ENCODE measurements at places on chromosomes 6 and 20.
A peak's percentile ranks its signal among the peaks of the same experiment; 100 is the strongest.

- DNase-seq = no peak
Measured at GRCh38 chr20:1122388-1123315, 4.2 kb downstream of the PSMF1 start.

DNA sequence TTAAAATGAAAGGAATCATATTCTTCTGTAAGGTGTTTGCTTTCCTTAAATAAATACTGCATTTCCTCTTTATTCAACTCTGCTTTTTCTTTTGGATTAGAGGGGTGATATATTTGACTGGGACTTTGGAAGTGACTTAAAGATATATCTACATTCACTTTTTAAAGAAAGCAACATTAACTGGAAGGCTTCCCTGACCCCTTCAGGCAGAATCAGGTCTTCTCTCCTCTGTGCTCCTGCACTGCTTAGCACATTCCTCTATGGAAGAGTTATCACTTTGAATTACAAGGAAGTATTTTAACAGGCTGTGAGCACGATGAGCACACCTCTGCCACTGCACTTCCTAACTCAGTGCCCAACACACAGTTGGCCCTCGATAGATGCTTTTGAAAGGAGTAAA, 59.2 kb upstream of the POU3F2 start:
- no peak for DNase-seq

- DNase-seq = no peak
Measured at GRCh38 chr6:97632341-97632740, 349.3 kb upstream of the MMS22L start.

- no peak for DNase-seq
Measured at GRCh38 chr20:15316556-15316955, 979.1 kb upstream of the FLRT3 start.

- DNase-seq = no peak
Measured at GRCh38 chr20:57379263-57379647, 11.9 kb upstream of the RBM38 start.

DNA sequence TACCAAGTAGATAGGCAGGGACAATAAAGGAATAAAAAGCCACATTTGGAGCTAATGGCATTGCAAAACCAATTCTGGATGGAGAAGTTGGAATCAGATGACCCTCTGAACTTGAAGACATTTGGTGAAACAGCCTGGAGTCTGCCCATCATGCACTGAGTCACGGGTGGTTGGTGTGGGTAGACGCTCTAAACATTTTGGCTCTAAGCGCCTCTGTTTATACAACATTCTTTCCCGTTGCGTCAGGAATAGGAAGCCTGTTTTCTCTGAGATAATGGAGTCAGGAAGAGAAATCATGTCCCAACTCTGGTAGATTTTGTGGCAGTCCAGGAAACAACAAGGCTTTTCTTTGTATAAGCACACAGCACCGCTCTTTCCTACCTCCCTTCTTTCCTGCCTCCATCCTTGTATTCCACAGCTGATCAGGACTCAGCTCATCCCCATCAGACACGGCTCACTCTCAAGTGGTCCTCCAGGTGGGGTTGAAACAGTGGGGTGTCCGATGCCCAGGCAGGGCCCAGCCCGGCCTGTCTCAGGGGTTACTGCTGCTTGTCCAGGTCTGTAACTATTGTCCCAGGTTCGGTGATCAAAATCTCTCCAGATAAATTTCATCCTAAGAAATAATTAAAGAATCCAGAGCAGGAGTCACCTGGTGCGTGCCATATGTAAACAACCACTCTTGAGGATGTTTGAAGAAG, 12.1 kb upstream of the RAMACL start:
- DNase-seq = no peak

DNA sequence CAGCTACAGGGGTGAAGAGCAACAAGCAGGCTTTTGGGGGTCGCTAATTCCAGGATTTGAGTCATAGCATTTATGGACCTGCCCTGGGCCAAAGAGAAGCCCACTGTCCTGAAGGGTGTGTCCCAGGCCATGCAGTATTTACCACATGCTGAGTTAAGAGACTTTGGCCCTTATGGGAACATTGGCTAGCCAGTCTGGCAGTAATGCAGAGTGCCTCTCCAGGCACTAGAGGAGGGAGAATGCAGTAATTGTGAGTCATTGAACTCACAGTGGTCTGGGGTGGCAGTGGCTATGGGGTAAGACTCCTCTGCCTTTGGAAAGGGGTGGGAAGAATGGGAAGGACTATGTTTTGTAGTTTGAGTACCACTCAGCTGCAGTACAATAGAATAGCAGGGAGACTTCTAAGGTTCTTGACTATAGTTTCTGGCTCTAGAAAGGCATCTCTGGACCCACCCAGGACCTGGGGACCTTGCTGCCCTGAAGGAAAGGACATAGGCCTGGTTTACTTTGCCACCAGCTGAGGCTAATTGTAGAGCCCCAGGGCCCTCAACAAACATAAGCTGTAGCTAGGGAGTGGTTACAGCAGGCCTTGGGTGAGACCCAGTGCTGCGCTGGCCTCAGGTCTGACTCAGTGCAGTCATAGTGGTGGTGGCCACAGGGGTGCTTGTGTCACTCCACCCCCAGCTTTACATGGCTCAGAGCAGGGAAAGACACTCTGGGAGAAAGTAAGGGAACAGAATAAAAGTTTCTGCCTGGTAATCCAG, 520.9 kb downstream of the HTR1B start:
- DNase-seq = no peak

- DNase-seq = no peak
Measured at GRCh38 chr6:81818901-81819361, 66.5 kb upstream of the TENT5A start.

- no peak for DNase-seq
Measured at GRCh38 chr6:7546383-7546782, 4.9 kb downstream of the DSP start.

DNA sequence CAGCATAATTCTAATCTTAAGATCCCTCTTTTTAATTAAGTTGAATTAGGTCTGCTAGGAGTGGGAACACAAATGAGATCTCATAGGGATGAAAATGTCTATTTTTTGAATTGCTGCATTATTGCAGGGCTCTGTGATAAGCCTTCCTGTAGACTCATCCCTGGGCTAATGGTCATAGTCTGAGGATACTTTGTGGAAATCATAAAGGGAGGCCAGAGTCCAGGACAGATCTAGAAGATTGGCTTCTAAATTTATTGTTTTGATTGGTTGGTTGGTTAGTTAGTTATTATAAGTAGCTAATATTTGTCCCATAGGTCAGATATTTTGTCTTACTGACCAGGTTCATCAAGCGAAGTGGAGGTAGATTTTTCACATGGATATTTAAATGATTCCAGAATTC, 142.3 kb downstream of the AKAP7 start:
- DNase-seq = no peak

- no peak for DNase-seq
Measured at GRCh38 chr20:38032585-38033329, 499 bp downstream of the TTI1 start.

- no peak for DNase-seq
Measured at GRCh38 chr6:7165890-7166267, 58.1 kb downstream of the RREB1 start.

DNA sequence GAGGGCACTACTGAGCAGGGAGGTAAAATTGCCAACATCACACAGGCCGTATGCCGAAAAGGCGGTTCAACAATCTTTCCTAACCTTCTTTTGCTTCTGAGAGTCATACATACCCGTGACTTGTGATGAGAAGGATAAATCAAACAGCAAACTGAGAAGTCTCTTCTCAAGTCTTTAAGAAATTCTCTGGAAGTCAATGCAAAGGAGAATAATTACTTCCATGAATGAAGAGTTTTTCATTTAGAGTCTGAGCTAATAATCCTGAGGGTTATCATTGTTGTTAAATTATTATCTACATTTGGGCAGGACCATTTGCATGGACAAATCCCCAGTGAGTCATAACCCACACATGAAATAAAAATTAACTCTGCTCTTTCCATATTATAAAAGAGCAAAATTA, 22.4 kb upstream of the ILRUN start:
- DNase-seq = no peak

- no peak for DNase-seq
Measured at GRCh38 chr6:53910834-53911233, 116.0 kb downstream of the LRRC1 start.

DNA sequence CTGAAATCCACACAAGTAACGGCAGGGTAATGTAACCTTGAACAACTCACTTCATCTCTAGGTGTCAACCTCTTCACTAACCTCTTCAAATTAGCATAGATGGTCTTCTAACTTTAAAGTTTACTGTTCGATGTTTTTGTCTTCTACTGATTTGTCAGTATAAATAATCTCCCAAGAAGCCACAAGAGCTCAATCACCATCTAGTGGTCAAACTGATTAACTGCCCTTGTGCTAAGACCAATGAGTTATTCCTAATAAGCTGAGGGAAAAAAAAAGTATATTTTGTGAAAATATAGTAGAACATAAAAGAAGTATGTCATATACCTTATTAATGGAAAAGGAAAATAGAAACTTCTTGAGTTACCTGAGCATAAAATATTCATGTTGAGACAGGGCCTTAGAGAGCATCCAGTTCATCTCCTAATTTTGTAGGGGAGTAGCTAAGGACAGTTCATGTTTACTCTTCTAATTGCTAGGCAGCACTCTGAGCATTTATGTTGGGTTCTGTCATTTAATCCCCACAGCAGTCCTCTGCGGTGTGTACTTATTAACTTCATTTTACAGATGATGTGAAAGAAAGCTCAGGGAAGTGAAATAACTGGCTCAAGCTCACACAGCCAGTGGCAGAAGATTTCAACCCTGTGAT, 317.1 kb downstream of the ESR1 start:
- peak; percentile 2 for DNase-seq
